ENCODE measurements at places on chromosomes 5 and 9.

DNA sequence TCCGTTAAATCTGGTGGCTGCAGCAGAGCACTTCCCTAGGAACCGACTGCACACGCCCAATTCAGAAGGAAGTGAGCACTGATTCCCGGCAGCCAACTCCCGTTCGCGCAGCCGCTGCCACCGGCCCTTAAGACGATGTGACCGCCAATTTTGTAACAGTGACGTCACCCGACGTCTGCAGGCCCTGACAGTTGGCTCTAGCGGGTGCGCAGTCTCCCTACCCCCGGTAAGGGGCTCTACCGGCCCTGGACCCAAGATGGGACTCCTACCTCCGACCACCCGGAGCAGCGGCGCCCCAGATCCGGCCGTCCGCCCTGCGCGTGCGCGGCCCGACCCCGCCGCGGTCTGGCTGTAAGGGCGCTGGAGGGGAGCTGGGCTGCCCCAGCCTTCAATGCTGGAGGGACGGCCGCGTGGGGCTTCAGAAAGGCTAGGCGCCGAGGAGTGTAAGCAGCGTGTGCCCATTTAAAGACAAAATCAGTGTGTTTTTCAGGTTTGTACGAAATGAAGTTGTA, 19.1 kb downstream of the DNAJA1 start:
- DNase-seq: peak; percentile 77

- DNase-seq: peak; percentile 6
Observed at GRCh38 chr9:109471475-109472393, 26.4 kb downstream of the PTPN3 start.

DNA sequence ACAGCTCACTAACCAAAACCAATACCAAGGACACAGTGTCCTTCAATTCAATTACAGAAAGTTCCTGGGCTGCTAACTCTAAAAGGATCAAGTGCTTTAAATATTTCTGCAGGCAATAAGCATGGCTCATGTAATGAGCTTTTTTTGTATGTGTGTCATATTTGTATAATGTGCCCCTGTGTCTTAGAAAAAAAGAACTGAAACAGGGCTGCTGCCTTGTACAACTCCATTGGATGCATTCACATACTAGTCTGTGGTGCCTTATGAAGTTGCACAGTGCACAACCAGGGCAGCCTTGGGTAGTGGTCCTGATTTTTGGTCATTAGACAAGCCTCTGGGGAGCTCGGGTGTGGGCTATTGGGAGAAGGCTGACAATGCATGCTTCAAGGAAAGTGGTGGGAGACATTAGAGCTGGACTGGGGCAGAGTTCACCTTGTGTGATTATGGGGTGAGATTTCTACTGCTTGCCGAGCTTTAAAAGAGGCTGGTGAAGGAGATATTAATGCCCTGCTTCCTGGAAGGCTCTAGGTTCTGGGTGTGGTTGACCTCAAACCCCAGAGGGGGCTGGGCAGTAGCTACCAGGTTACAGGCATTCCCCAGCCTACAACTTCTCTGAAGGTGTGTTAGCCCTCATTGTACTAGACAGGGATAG, 3.6 kb upstream of the CPEB4 start:
- no peak for DNase-seq

- no peak for DNase-seq
Observed at GRCh38 chr5:39340506-39340905, 23.8 kb downstream of the C9 start.

DNA sequence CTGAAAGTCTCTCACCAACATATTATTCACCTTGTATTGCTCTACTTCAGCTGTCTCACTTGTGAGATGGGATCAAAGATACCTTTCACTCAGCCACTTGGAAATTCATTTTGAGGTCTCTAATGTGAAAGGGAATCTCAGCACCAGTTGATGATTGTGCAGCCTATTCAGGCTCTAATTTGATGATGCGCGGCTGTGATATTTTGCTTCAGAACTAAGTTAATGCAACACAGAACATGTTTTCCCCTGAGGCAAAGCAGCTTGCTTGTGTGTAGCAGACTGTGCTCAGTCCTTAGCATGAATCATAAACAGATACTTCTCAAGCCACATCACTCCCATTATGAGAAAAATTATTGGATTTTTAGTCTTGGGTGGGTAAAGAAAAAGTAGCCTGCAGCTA, 378.8 kb downstream of the OSTF1 start:
- no peak for DNase-seq

- no peak for DNase-seq
Observed at GRCh38 chr9:125061391-125061790, 81.9 kb downstream of the SCAI start.

- no peak for DNase-seq
Observed at GRCh38 chr9:125323615-125324014, 62.0 kb downstream of the GAPVD1 start.

DNA sequence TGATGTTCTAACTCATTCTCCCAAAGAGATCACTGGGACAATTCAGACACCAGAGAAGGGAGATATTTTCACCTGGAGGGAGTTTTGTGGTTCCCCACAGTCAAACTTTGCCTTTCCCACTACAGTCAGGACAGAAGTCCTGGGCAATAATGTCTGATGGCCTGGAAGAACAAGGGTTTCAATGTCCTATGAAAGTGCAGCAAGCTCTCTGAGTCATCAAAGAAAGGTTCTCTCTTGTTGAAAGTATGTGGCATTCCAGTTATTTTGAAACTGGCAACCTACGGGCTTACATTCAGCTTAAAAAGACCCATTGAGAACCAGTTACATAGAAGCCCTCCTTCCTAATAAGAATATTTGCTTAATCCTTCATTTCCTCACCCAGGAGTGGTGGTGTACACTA, 103.9 kb downstream of the INSYN2B start:
- DNase-seq: no peak

DNA sequence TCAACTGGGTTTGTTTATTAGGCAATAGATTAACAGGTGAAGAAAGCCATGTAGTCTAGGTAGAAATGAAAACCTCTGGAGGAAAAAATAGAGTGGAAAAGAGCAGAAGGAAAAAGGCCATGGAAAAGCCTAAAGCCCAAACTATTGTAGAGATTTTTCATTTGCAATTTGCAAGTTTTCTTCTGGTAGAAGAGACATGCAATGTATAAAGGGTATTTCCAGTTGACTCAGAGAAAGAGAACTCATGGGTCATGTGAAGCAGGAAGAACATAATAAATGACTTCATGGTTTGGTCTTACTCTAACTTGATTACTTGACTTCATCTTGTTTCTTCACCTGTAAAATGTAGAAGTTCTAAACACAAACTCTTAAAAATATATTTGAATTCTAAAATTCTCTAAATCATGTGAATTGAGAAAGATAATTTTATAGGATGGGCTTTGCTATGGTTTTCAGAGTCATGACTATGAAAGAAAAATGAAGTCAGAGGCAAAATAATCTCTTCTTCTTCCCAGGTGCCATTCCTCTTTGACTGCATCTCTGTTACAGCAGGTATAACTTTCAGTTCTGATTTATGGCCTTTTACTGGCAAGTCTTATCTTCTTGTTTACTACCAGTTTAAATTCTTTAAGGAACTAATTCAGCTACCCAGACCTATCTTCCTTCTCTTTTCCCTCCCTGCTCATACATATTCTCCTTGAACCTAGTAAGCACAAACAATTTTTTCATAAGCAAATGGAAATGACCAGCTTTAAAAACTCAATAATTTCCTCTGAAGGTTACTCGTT, 47.7 kb upstream of the TMC1 start:
- no peak for DNase-seq

DNA sequence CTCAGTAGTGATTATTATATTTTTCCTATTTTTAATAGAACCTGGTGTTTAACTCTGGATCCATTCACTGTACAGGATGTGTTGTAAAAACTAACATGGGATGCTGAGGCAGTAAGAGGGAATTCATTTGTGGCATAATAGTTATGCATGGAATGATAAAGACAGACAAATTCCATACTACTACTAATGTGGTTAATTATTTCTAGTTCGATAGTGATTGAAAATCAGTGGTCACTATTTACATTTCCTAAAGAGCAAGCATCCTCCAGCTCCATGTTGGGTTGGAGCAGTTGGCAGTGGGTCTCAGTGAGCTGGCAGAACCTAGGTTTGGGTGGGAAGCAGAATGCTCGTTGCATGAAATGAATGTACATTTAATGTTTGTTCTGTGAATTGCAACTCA, 122.6 kb downstream of the SAXO1 start:
- no peak for DNase-seq

GRCh38 chr5:157247267-157247666, 18.7 kb upstream of the CYFIP2 start:
- no peak for DNase-seq

DNA sequence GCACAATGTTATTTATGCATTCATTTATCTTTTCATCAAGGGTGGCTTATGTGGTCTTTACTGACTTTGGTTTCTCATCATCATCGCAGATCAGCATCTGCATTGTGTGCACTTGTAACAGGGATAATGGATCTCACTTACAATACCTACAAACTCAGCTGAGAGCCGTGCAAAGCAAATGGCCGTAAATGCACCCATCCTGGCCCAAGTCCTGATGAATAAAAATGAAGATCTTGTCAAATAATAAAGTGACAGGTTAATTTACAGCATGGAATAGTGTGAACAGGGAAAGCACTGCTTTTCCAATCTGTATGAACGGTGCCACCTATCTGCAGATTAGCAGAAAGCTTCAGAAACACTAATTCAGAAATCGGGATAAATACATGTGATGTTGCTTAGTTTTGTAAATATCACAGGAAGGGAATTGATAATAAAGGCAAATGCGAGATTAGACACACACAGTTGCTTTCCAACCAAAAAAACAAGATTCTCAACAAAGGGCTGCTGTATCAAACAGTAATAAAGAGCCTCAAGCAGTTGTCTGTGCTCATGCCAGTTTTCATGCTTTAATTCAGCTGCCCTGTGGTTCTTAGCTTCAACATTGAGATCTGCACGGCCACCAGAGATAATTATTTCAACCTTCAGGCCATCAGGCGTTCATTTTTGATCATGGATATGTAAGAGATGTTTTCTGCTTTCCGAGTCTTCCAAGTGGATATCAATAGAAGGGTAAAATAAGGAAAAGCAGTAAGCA, 153.4 kb upstream of the POU5F2 start:
- no peak for DNase-seq

DNA sequence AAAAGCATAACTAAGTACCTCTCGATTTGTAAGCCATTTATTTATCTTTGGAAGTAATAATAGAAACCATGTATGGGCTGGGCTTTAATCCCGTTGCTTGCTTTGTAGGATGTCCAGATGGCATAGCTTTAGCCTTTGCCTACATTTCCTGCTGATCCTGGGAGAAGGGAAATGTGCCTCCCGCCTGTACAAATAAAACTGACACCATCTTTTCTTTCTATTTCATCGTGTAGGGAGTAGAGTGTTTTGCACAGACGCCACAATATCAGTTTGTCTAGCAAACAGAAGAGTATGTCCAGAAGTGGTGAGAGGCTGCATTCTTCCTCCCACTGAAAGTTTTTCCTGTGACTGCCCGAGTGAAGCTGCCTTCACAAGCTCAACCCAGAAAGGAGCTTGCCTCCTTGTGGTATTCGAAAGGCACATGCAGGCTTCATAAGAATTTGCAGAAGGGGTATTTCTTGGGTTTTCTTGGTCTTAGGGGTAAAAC, 24.7 kb upstream of the TJP2 start:
- no peak for DNase-seq

GRCh38 chr9:34114436-34114835, 12.1 kb downstream of the DCAF12 start:
- DNase-seq: no peak

DNA sequence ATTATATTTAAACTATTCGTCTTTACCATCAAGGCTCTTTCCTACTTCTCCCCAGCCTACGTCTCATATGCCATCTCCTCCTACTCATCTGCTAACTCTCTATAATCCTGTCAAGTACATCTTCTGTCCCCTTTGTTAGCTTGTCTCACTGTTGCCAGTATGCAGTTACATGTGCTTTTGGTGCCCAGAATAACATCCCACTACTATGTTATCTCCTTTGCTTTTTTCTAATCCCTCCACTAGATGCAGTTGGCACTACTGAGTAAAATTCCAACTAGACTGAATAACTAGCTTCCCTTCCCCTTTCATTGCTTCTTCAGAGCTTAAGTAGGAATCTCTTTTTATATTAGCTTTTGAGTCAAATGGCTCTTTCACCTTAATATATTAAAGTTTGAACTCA, 3.0 kb upstream of the ARRDC3 start:
- no peak for DNase-seq

DNA sequence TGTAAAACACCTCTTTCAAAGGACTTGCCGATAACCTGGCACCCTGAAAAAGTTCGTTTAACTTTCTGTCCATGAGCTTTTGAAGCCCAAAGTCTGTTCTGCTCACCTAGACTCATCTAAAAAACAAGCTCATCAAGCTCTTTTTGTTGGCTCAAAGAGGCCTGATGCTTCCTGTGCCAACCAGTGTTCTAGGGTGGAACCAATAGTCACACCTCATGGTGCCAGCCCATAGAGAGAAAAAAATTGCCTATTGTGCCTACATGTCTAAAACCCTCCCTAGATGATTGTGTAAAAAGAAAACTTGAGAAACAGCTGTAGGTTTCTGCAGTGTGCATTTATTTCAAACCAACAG, 4.7 kb downstream of the SH3RF2 start:
- no peak for DNase-seq

DNA sequence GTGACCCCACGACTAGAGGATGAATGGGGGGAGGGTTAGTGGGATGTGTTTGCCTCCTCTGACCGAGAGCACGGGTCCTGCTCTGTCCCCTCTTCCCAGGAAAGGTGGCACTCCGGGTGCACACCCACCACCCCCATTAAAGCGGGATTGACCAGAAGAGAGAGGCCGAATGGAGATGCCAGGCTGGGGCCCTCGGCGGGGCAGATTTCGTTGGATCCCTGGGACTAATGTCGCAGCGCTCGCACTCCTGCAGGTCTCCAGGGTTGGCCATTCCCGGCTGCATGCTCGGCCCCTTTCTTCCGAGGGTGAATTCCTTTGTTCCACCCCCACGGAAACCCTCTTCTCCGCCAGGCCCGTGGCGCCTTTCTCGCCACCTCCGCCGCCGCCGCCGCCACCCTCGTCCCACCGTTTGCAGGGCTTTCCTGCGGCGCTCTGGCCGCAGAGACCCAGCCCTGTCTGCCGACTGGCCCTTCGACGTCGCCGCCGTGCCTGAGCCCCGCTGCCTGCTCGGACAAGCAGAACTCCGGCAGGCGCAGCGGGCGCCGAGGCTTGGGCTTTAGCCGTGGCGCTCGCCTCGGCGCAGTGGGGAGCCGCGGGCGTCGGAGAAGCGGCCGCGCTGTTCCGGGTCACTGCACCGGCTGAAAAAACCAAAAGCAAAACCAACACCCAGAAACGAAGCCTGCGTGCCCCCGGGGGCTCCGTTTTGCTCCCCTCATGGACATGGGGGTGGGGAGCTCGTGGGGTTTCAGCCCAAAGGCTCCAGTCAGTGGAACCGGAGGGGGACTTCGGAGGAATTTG, 11.8 kb downstream of the LMX1B start:
- no peak for DNase-seq

GRCh38 chr9:119160551-119160950, 208.7 kb downstream of the BRINP1 start:
- no peak for DNase-seq

GRCh38 chr5:103424453-103425205, 138.0 kb downstream of the NUDT12 start:
- no peak for DNase-seq

GRCh38 chr5:79686799-79687198, 2.8 kb upstream of the CMYA5 start:
- DNase-seq: no peak
